ENCODE measurements at places on chromosomes 6 and 20. TPM values are rescaled to one million over a fixed set of nuclear protein-coding genes. Genes with fewer than 3 reads are reported as not detected.

DNA sequence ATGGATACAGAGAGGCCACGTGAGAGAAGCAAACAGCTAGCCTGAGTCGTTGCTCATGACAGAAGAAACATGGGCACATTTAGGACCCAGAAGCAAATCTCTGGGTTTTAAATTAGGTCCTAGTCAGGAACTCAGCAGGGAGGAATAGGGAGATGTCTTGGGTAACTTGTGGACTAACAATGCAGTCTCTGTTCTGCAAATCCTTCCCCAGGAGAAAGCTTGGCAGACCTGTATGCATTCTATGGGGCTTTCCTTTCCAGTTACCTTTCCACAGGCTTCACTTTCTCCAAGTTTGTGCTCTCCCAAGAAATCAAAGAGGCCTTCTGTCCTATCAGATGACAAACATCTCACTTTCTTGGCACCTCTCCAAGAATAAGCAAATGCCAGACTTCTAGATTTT, 47.2 kb upstream of the PLCB4 start:
- peak; percentile 59 for DNase-seq

GRCh38 chr6:104087765-104088164, 772.0 kb downstream of the HACE1 start:
- no peak for DNase-seq

SPDEF gene
- total RNA-seq: 0.20 TPM

DNA sequence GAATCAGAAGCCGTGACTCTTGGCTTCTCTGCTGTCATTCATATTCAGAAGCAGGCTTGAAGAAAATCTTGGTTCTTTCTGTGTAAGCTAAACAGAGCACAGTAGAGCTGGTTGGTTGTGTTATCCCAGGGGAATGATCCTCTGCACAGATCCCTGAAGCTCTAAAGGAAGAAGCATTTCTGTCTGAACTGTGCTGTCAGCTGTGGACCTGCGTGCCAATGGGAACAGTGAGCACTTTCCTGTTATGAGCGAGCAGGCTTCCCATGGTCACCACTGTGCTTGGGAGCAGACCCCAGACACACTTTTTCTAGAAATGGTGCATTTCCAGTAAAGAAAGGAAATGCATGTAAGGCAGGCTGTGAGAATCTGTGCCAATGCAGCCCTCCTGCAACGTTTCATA, 490.2 kb downstream of the EPM2A start:
- DNase-seq: peak; percentile 9

DNA sequence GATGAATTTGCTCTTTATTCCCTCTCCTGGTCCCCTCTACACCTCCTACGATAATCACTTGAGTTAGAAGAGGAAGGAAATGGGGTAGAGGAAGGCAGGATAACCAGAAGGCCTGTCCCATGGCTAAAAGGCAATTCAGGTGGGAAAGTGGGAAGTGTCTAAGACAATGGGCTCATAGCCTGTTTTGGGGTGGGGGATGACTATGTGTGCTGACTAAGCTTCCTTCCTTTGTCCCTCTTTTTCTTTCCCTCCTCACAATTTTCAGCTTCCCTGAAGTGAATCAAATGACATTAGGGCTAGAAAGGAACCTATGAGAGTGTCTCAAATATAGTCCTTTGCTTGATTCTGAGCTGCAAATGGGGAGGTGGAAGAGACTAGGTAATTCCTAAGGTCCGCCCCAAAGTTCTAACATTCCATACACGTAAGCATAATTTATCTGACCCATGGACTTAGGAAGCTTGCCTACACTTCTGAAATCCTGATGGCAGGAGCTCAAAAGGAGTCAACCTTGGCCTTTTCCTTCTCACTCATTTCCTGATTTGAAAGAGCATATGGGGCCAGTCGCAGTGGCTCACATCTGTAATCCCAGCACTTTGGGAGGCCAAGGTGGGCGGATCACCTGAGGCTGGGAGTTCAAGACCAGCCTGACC, 24.3 kb downstream of the EDEM2 start:
- DNase-seq: no peak

- DNase-seq: no peak
Observed at GRCh38 chr6:1091900-1092299, 220.0 kb upstream of the FOXQ1 start.

PROKR2 gene
- total RNA-seq: 0.10 TPM

DNA sequence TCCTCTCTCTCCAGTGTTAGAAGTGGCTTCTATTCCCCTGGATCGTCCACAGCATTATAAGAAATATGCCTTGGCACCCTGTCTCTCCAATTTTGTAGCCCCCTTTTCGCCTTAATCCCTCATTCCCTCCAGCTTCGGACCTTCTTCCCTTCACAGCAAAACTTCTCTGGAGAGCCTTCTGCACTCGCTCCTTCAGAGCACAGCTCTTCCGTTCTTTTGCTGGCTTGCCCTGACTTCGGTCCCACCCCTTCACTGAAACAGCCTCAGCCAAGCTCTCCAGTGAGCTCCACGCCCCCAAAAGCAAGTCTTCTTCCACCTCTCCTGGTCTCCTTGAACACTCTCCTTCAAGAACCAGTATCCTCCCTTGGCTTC, 134.7 kb upstream of the RNF24 start:
- DNase-seq: peak; percentile 68

GRCh38 chr20:63280929-63281545, 8.4 kb downstream of the ARFGAP1 start:
- no peak for DNase-seq

NAA20 gene
- 156 TPM for total RNA-seq

GRCh38 chr6:35960187-35960586, 39.3 kb upstream of the SRPK1 start:
- DNase-seq: no peak

MYBL2 gene
- total RNA-seq: 53.1 TPM

GRCh38 chr20:57092112-57092899, 174.1 kb downstream of the BMP7 start:
- DNase-seq: peak; percentile 66

DNA sequence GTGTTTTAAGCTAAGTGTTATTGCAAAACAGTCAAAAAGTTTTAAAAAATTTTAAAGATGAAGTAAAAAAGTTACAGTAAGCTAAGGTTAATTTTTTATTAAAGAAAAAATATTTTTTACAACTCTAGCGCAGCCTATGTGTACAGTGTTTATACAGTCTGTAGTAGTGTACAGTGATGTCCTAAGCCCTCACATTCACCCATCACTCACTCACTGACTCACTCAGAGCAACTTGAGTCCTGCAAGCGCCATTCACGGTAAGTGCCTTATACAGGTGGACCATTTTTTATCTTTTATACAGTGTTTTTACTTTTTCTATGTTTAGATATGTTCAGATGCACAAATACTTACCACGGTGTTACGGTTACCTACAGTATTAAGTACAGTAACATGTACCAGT, 83.4 kb upstream of the STMND1 start:
- DNase-seq: no peak

DNA sequence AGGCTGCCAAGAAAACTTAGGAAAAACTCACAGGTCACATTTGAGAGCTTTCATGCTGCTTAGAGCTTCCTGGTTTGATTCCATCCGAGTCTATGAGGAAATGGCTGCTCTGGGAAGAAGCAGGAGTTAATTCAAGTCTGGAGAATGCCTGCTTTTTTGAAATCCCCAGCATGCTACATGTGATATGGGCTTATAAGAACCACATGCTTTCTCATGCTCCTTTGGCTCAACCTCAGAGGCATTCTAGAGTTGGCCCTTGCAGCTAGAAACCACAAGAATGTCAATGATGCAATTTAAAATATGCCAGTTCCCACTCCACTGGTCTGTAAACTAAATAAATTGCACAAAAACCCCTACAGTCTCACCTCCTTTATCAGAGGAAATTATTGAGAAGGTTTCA, 142.9 kb upstream of the OLIG3 start:
- peak; percentile 96 for DNase-seq

MEP1A gene
- total RNA-seq: not detected

DNA sequence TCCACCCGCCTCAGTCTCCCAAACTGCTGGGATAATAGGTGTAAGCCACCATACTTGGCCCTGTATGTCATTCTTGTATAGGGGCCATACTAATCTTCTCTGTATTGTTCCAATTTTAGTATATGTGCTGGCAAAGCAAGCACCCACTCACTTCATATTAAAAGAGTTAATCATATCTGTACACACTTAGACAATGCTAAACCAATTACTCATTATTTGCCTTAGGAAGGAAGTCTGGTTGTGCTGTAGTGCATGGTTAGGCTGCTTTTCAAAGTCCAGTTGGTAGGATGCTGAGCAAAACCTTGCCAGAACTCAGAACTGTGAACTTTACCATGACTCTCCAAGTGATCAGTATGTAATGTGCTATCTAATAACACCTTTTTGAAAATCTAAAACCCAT, 88.6 kb downstream of the LIN28B start:
- no peak for DNase-seq

- DNase-seq: peak; percentile 15
Observed at GRCh38 chr20:34988191-34988540, 32.5 kb downstream of the MYH7B start.

DNA sequence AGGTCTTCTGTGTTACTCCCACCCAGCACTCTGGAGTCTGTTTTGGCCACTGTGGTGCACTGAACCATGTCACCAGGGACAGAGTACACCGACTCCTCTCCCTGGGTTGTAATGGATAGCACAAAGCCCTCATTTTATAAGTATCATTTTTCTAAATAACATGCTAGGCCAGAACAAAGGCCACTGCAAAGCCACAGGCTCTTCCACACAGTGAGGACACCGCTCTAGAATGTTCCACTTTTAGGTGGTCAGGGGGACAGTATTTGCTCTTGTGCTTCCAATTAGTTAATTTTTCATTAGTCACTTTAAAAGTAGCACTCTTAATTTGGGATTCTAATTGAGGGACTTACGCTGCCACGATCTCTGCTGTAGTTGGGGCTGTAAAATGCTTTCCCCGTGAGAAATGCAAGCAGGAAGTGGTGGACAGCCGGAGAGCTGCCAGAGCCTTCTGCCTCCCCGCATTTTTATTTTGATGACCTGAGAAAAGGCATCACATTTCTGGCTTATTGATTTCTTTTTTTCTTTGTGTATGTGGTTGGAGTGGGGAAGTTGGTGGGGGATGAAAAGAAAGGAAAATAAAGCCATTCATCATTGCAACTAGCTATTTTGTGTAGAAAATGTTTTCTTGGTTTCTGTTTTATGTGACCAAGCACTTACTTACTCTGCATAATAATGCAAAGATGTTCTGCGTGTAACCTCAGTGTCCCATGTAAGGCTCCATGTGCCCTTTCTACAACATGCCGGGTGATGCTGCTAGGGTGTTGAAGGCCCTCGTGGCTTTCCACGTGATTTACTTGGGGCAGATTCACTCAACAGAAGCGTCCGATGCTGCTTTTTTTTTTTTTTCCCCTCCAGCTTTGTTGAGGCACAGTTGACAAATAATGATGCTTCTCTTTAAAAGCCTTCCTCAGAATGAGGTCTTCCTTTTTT, 195.9 kb downstream of the SASH1 start:
- DNase-seq: peak; percentile 64

DNA sequence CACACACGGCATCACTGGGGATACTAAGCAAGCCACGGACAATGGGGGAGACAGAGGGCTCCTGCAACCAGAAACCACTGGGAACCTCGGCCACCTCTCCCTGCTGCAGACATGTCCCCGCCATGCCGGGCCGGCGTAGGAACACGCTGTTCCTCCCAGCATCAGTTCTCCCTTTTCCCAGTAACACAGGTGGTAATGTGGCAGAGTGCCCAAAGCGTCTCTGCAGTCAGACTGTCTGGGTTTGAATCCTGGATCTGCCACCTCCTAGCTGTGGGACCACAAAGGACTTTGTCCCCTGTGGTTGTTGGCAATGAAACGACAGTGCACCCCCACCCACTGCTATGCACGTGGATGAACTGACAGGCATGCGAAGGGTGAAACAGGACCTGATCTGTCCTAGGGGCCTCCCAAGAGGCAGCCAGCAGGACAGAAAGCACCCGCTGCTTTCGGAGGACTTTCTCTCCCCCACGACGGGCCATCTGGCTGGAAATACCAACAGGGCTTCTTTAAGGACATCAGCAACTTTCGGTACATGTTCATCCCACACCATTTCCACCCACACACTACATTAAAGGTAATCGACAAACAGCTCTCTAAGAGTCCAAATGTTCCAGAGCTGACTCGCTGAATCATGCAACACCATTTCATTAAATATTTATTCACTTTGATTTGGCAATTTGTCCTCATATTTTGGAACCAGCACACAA, 74.1 kb downstream of the SULF2 start:
- no peak for DNase-seq

SLCO4A1 gene
- 62.4 TPM for total RNA-seq

GRCh38 chr6:84118191-84118590, 84.6 kb downstream of the MRAP2 start:
- no peak for DNase-seq

SLPI gene
- not detected for total RNA-seq

SSTR4 gene
- not detected for total RNA-seq

- no peak for DNase-seq
Observed at GRCh38 chr6:82227770-82228169, 19.8 kb downstream of the IBTK start.

DNA sequence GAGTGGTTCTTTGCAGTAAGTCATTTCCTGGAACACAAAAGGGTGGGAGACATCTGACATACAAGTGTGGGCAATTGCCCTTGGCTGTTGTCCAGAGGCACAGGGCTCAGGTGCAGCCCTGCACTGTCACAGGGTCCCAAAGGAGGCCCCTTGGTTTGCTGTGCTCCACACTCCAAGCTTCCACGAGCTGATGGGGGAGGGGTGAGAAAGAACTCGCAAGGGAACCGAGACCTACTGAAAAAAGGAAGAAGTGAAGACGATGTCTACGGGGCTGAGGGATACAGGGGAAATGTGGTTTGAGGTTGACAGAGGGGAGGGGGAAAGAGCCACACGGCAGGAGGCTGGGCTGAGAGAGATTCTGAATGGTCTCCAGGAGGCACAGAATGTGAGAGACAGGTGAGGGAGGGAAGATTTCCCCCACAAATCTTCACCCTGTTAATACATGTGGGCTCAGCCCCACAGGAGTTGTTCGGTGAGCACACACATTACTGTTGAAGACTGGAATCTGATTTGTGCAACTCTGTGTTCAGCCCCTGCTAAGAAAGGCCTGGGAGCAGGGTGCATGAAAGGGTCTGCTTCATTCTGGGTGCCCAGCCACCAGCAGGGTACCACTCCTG, 123.4 kb downstream of the LY86 start:
- no peak for DNase-seq

DNA sequence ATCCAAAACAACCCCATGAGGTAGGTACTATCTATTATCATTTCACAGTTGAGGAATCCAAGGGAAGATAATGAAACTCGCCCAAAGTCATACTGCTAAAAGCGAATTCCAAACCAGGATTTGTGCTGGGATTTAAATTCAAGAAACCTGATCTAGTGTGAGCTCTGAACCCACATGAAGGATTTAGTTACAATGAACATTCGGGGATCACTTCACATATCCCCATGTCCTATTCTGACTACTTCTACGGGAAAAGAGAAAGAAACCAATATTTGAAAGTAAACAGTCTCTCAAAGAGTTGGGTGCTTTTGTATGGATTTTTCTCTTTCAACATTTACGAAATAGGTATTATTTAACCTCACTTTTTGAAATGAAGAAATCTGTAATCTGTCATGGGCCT, 12.9 kb downstream of the RANBP9 start:
- no peak for DNase-seq

DNA sequence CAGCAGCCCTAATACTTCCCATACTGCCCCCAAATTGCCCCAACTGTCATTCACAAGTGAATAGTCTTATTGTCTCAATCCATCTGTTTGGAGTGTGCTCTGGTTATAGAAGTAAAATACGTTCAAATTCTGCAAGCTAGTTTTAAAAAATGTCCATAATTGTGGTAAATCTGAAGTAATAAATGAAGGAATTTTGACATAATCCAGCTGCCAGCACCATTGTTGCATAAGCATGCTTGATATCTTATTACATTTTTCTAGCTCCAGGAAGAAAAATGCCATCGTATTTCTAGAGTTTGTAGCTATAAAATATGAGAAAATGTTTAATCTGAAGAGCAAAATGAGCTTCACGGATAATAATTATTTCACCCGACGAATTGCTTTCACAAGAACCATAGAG, 664.7 kb downstream of the RFPL4B start:
- DNase-seq: peak; percentile 29

ZSCAN23 gene
- total RNA-seq: 8.4 TPM

TGM3 gene
- total RNA-seq: not detected

All from RPMI7951 (cell line).